ENCODE measurements at places on chromosomes 6 and 20.

- DNase-seq: no peak
Observed at GRCh38 chr6:158908606-158909005, 89.4 kb upstream of the EZR start.

GRCh38 chr6:138498629-138499302 is 528 bp downstream of the NHSL1 start:
- DNase-seq: no peak

DNA sequence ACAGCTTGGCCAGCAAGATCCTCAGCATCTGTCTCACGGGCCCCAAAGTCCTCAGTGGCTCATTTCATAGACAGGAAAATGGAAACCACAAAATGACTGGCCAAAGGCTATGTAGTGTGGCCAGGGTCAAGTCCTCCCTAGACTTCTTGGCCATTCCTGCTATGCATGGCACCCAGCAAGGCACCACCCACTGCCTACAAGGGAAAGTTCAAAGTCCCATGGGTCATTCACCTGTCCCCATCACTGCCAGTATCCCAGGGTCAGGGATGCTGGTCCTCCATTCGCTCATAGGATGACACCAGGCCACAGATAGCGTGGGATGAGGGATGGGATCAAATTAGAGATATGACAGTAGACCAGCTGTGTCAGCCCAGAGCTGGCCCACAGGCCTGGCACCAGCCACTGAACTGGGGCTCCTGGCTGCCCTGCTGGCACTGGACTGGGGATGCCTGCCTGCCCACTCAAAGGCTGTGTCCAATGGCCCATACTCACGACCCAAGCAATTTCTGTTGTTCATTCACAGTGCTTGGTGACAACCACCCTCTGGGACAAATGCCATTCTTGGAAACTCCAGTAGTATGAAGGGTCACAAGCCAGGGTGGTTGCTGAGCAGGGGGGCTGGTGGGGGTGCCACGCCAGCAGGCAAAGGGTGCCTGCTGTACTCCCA is 11.6 kb downstream of the ADISSP start:
- DNase-seq: no peak

GRCh38 chr20:19120011-19120410 is 92.4 kb upstream of the SLC24A3 start:
- DNase-seq: no peak
